ENCODE measurements at places on chromosomes 1 and 21. TPM values are rescaled to one million over a fixed set of nuclear protein-coding genes. Genes with fewer than 3 reads are reported as not detected.

Gene AIRE
- 0.11 TPM for total RNA-seq

Gene RASSF5
- 8.9 TPM for total RNA-seq

Gene OMA1
- total RNA-seq, result 57.8 TPM

Gene GPR25
- total RNA-seq, result not detected

Gene TEX38
- not detected for total RNA-seq

Gene CORT
- total RNA-seq, result 0.26 TPM

Gene ANKRD45
- 0.63 TPM for total RNA-seq

Gene ZFP69B
- total RNA-seq, result 6.6 TPM

Gene PRAMEF12
- not detected for total RNA-seq

Gene HES4
- total RNA-seq, result 9.8 TPM

Gene FALEC
- not detected for total RNA-seq

Gene BTF3L4
- total RNA-seq, result 68.6 TPM

Gene ACTL8
- total RNA-seq, result not detected

Gene FYB2
- total RNA-seq, result 0.90 TPM

Gene KCND3
- total RNA-seq, result 5.4 TPM

Gene BRINP2
- total RNA-seq, result 0.90 TPM
